Activated T-cell treated with anti-CD3 and anti-CD28 coated beads, Interleukin-2, amount 50 U/mL, for 72 hours (primary cell): ENCODE measurements at places on chromosomes 12 and 14. TPM values are rescaled to one million over a fixed set of nuclear protein-coding genes. Genes with fewer than 3 reads are reported as not detected.
A peak's percentile ranks its signal among the peaks of the same experiment; 100 is the strongest.

DNA sequence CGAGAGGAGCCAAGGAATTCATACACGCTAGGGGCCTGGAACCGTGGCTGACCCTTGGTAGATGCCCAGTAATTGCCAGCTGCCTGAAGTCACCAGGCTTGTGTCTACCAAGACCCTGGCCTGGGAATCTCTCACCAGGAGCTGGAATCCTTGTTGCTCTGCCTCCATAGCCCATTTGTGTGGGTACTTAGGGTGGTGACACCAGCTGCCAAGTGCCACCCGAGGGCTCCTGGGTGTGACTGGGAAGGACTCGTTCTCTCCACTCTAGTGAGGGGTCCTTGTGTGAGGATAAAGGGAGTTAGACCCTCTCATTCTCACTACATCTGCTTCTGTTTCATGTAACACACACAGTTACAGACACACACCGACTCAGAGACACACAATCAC, 17.9 kb downstream of the SERPINA1 start:
- H3K27ac ChIP-seq: no peak overlapping the region
- H3K4me1 ChIP-seq: no peaks in the 10 kb centered on the region
- H3K36me3 ChIP-seq: no peaks in the 10 kb centered on the region
- DNase-seq: no peak
- peaks cover 8% of the 10 kb centered on the region for H3K27me3 ChIP-seq
- H3K4me3 ChIP-seq: no peak overlapping the region

DNA sequence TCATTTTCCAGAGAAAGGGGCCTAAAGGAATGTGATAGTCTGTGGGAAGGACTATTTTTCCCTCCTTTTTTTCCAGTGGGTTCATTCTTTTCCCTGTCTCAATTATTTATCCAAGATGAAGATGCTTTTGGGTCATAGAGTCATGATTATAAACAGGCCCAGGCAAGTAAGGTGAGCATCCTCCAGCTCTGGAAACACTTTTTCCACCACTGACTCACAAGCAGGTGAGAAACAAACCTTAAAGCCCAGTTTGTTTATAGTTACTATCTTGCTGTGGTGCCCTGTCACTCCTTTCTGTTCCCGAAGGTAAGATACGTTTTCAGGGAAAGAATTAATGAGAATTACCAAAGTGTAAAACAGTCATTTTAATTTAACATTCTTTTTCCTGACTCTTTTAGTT, 107.7 kb upstream of the IFNG-AS1 start:
- no peaks in the 10 kb centered on the region for H3K36me3 ChIP-seq
- no peak for DNase-seq
- H3K27me3 ChIP-seq: no peaks in the 10 kb centered on the region
- H3K4me1 ChIP-seq: peaks cover 13% of the 10 kb centered on the region

DNA sequence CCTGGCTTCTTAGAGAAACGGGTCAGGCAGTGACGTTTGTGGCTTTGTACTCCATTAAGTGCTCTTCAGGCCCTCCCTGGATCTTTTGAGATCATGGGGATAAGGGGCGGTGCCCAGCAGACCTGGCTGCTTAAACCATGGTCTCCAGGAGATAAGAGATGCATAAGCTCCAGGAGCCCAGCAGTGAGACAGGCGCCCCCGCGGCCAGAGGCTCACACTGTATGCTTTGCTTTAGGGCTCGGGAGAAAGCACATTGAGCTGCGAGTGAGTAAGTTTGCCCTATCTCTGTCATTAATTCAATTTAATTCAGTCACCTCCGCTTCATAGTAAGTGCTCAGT, 359.5 kb downstream of the CACNA1C start:
- H3K4me1 ChIP-seq: no peaks in the 10 kb centered on the region
- no peaks in the 10 kb centered on the region for H3K36me3 ChIP-seq
- no peak overlapping the region for H3K4me3 ChIP-seq

DNA sequence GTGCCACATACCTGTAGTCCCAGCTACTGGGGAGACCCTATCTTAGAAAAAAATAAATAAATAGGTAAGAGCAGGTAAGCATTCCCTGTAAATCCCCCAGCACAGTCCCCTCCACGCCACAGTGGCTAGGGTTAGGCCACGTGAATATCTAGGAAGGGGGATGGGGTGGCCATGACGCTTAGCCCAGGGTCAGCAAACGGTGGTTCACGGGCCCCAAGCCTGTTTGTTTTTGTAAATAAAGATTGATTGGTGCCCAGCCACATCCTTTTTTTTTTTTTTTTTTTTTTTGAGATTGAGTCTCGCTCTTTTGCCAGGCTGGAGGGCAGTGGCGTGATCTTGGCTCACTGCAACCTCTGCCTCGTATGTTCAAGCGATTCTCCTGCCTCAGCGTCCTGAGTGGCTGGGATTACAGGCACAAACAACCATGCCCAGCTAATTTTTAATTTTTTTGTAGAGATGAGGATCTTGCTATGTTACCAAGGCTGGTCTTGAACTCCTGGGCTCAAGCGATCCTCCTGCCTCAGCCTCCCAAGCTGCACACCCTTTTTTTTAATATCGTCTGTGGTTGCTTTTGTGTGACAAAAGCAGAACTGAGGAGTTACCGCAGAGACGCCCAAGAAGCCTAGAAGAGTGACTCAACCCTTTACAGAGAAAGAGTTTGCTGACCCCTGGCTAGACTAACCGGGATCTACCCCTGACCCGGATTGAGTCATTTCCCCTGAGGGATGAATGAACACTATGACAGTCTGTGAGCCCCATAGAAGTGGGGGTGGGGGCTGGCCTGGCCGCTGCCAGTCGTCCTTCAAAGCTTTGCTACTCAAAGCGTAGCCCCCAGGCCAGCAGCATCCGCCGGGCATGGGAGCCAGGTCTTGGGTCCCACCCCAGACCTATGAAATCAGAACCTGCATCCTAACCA, 113.7 kb upstream of the NCOR2 start:
- H3K27ac ChIP-seq: no peak overlapping the region
- H3K36me3 ChIP-seq: no peaks in the 10 kb centered on the region
- H3K4me1 ChIP-seq: peaks cover 33% of the 10 kb centered on the region
- no peak overlapping the region for H3K4me3 ChIP-seq

Gene PYGL
- 0.60 TPM for total RNA-seq

Gene ABCB9
- 7.0 TPM for total RNA-seq

Gene RNF212B
- total RNA-seq: not detected

GRCh38 chr12:30934811-30935210, 8.3 kb downstream of the TSPAN11 start:
- no peaks in the 10 kb centered on the region for H3K36me3 ChIP-seq
- H3K27me3 ChIP-seq: peaks cover 27% of the 10 kb centered on the region
- DNase-seq: no peak
- no peak overlapping the region for H3K27ac ChIP-seq
- no peak overlapping the region for H3K4me3 ChIP-seq

Gene ORMDL2
- total RNA-seq: 33.5 TPM

- no peaks in the 10 kb centered on the region for H3K36me3 ChIP-seq
- no peak overlapping the region for H3K4me3 ChIP-seq
- no peaks in the 10 kb centered on the region for H3K4me1 ChIP-seq
- no peak for DNase-seq
These were observed 32.9 kb upstream of the ADGRD1 start for GRCh38 chr12:130920723-130921381.

Gene FAM186B
- 0.74 TPM for total RNA-seq

GRCh38 chr12:113142173-113142885, 6.8 kb upstream of the RASAL1 start:
- peak overlapping the region; percentile 4 for H3K4me3 ChIP-seq
- peaks cover 15% of the 10 kb centered on the region for H3K4me1 ChIP-seq
- peaks cover 2% of the 10 kb centered on the region for H3K27me3 ChIP-seq
- DNase-seq: peak; percentile 32
- peak overlapping the region; percentile 40 for H3K27ac ChIP-seq

GRCh38 chr12:80756875-80757274, 40.2 kb downstream of the MYF5 start:
- H3K36me3 ChIP-seq: no peaks in the 10 kb centered on the region
- H3K27ac ChIP-seq: no peak overlapping the region
- H3K4me1 ChIP-seq: no peaks in the 10 kb centered on the region
- no peaks in the 10 kb centered on the region for H3K27me3 ChIP-seq
- no peak overlapping the region for H3K4me3 ChIP-seq

DNA sequence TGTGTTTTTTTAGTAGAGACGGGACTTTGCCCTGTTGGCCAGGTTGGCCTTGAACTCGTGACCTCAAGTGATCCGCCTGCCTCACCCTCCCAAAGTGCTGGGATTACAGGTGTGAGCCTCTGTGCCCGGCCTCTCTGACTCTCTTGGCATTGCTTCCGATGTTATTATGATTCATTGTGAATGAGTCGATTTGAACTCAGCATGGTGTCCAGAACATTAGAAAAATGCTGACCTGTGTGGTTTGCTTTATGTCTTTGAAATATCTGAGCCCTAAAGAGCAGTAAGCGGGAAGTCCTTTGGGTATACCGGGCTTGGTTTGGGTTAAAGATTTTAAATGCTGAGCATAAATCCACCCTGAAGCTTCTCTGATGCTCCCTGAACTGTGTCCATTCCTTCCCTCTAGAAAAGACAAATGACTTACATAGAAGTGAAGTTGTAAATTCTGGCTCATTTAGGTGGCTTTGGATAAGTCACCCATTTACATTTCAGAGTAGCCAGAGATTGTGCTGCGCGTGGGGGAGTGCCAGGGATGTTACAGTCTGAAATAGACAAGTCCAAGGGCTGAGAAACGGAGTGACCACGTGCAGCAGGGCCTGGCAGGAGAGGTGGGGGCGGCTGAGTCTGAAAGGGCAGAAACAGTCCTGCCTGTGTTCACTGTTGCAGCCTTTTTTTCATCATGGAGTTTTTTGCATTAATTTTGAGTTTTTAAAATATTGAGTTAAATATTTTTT, 39.6 kb downstream of the SLC15A4 start:
- H3K36me3 ChIP-seq: no peaks in the 10 kb centered on the region
- no peaks in the 10 kb centered on the region for H3K27me3 ChIP-seq
- H3K4me3 ChIP-seq: peak overlapping the region; percentile 6
- peak overlapping the region; percentile 51 for H3K27ac ChIP-seq
- peaks cover 21% of the 10 kb centered on the region for H3K4me1 ChIP-seq
- no peak for DNase-seq

GRCh38 chr12:115456946-115457689, 773.1 kb upstream of the TBX3 start:
- H3K27me3 ChIP-seq: peaks cover 12% of the 10 kb centered on the region
- H3K4me3 ChIP-seq: no peak overlapping the region
- no peak for DNase-seq
- no peak overlapping the region for H3K27ac ChIP-seq

Gene MYF6
- not detected for total RNA-seq

DNA sequence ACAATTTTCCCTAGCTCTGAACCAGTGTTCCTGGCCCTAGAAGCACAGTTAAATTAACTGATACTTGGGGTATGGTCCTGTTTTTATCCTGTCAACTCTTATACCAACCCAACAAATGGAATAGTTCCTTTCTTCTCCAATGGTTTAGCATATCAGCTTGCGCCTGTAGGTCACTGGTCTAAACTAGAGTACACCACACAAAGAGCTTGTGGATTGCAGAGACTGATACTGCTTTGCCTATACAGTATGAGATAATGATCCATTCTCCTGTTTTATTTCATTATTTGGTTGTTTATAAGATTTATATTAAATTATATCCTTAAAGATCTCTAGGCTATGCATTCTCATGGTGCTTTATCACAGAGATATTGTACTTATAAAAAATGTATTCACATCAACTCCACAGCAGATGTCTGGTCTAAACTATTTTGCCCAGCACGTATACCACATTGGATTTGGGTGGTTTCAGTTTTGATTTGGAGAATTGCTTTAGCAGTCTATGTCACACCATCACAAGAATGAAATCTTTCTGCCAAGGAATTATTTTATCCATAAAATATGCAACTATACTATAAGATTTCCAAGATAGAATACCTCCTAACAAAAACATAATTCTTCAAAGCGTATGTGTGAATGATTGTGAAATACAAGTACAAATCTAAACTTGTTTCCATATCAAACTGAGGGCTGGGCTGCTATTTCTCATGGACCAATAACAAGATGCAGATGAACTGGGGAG, 142.1 kb downstream of the SLC16A7 start:
- no peak for DNase-seq
- H3K4me1 ChIP-seq: peaks cover 6% of the 10 kb centered on the region
- H3K4me3 ChIP-seq: no peak overlapping the region
- H3K27ac ChIP-seq: no peak overlapping the region
- H3K27me3 ChIP-seq: no peaks in the 10 kb centered on the region
- peaks cover 7% of the 10 kb centered on the region for H3K36me3 ChIP-seq

GRCh38 chr12:110677982-110678381, 10.9 kb downstream of the HVCN1 start:
- DNase-seq: no peak
- H3K4me3 ChIP-seq: no peak overlapping the region
- H3K27me3 ChIP-seq: no peaks in the 10 kb centered on the region

Gene KRT83
- total RNA-seq: not detected

Gene ACOT6
- not detected for total RNA-seq

DNA sequence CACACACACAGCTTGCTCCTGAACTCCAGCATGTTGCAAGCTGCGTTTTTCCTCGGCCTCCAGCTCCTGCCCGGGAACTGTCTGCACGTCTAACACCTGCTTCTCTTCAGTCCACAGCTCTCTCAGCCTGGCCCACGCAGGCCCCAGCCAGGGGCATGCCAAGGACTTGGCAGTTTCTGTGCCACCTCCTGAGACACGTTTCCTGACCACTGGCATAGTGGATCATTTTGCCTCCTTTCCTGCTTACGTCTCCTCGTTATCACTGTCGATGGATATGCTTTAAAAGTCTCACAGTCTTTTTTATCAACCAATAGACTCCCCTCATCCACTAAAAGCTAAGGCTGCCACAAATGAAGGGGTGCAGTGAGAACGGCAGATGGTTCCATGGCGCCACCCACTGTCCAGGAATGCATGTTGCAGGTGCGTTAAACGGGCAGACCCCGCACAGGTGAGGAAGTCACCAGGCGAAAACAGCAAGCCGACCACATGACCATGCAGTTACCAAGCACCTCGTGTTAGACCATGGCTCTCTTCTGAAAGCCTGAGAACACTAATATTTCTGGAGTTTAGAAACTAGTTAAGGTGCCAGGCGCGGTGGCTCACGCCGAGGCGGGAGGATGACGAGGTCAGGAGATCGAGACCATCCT, 14.7 kb upstream of the TEAD4 start:
- no peaks in the 10 kb centered on the region for H3K36me3 ChIP-seq
- H3K27ac ChIP-seq: no peak overlapping the region
- no peaks in the 10 kb centered on the region for H3K4me1 ChIP-seq

Gene DHRS2
- total RNA-seq: 5.0 TPM

- H3K27ac ChIP-seq: no peak overlapping the region
- no peak overlapping the region for H3K4me3 ChIP-seq
- H3K36me3 ChIP-seq: no peaks in the 10 kb centered on the region
- no peaks in the 10 kb centered on the region for H3K4me1 ChIP-seq
These were observed 83.3 kb upstream of the CSRP2 start for GRCh38 chr12:76962099-76962498.

Gene TPPP2
- not detected for total RNA-seq

Gene SLCO1C1
- total RNA-seq: not detected
